ENCODE measurements at places on chromosomes 7 and 10.

DNA sequence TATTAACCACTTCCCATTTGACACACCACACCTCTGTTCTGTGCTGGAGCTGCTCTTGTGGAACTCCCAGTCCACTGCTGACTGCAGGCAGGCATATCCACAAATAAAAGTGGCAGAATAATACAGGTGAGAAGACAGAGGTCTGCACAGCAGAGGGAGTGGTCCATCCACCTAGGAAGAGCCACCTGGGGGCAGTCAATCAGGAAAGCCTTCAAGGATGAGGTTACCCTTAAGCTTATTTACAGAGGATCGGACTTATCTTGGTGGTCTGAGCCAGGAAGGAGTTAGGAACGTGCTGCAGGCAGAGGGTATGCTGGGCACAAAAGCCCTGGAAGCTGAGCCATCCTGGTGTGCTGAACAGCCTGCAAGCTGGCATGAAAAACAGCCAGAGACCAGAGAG lies 78.7 kb downstream of the FRMPD2 start:
- no peak for DNase-seq

- DNase-seq, result no peak
Measured at GRCh38 chr10:81943583-81943982, 68.6 kb downstream of the NRG3 start.

DNA sequence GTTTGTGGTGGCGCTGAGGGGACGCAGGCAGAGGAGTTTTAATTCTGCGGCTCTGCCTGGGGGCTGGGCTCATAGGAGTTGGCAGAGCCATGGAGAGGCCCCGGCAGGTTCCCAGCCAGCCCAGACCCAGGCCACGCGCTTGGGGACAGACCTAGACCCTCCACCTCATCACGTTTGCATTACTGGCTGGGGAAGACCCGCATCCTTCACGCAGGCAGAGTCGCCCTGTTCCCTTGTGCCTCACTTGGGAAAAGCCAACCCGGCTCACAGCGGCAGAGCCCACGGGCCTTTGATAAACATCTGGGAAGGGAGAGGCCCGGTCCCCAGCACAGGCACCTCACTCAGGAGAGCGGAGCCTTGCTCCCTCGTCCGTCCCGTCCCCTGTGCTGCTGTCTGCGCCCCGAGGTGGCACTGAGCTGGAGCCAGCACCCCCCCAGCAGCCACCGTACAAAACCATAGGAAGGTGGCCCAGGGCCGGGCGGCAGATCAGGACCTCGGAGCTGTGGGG lies 112.8 kb downstream of the CYTH3 start:
- no peak for DNase-seq

GRCh38 chr10:57849691-57850357 lies 417.9 kb downstream of the IPMK start:
- DNase-seq, result no peak

GRCh38 chr7:18401757-18402156 lies 93.8 kb upstream of the HDAC9 start:
- DNase-seq, result no peak

GRCh38 chr7:30465046-30465810 lies 13.4 kb downstream of the NOD1 start:
- DNase-seq, result no peak

DNA sequence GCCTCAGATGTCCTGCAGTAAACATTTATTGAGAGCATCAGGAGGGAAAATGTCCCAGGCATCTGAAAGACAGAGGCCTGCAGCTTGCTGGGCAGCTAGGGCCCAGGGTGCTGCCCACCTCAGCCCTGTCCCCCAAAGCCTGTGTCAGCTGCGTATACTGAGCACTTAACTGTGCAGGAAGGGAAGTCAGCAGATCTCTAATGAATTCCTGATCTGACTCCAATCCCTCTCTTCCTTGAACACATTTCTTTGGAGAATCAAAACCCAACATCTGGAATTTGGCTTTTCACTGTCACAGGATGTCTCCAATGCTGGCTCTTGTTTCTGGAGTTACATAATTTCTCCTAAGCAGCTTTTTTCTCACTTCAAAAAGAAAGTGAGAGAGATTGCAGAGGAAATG lies 364.7 kb upstream of the NFE2L3 start:
- DNase-seq, result no peak

GRCh38 chr7:92609921-92610518 lies 19.8 kb upstream of the FAM133B start:
- no peak for DNase-seq

- DNase-seq, result no peak
Measured at GRCh38 chr7:23350466-23350865, 51.3 kb downstream of the MALSU1 start.

DNA sequence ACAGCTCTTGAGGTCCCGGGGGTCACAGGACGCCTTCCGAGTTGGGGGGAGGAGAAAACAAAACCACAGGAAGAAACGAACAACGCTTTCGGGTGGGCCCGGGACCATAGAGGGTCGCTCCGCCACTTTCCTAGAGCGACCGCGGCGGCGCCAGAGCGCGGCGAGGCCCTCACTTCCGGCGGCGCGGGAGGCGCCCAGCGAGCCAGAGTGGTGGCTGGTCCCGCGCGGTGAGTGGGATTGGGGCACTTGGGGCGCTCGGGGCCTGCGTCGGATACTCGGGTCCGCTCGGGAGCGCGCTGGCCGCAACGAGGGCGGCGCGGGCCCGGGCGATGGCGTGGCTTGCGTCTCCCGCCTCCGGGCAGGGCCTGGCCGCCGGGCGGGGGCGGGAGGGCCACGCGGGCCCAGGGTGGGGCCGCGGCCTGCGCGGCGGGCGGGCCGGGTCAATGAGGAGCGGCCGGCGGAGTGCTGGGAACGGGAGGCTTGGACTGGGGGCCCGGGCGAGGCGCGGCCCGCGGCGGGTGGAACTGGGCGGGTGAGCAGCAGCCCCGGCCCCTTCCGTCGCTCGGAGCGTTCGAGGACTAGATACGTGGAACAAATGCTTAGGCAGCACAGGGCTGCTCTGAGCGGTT lies at the start of gene ZNF22:
ZNF22 (plus strand) TSS at position 172 of the 629 bp plus-strand sequence. CDS start 2,446 bp downstream, outside the sequence.
- peak; percentile 49 for DNase-seq

GRCh38 chr7:40162516-40162915 lies 27.7 kb downstream of the SUGCT start:
- no peak for DNase-seq

DNA sequence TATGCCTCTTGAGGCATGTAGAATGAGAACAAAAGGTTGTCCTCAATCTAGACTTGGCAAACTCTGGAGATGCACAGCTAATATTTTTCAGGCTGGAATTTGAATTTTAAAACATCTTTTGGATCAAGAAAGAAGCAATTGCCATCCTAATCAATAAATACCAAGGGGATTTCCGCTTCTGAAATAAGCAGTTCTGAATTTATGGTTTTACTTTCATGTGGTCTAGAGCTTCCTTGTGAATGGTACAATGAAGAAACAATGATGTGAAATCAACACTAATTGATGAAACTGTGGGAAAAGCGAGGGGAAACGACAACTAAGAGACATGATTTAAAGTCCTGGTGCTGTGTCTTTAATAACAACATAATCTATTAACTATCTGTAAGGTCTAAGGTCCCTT lies 1202.7 kb downstream of the SORCS3 start:
- no peak for DNase-seq

DNA sequence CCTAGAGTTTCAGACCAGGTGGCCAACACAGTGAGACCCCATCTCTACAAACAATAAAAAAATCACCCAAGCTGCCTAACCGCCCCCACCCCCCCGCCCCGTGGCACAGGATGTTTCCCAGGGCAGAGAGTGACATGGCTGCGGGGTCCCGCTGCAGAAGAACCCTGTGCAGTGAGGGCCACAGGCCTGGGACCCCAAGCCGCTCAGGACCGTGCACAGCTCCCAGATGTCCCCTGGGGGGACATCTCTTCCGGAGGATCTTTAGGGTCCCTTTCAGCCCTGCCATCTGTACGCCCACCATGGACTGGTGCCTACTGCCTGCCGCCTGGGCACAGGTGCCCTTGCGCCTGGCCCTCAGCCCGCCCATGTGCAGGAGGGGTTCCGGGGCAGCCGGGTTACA lies 373.6 kb downstream of the DNAJB6 start:
- no peak for DNase-seq

DNA sequence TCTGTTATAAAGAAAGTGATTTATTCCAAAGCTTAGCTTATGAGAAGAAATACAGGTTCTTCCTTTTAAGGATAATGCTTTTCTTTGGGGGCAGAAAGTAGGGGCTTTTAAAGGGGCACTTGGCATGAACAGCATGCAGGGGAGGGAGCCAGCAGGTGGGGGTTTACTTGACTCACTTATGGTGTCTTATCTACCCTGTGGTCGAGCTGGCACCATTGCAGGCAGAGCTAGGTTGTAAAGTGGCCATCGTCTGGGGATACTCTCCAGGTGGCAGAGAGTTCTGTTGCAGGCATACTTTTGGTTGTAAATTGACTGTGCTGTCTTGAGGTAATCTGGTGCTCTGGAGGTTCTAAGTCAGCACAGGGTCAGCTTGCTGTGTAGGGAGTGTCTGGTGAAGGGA lies 26.3 kb upstream of the IFRD1 start:
- DNase-seq, result no peak

- no peak for DNase-seq
Measured at GRCh38 chr7:99139036-99139435, 4.9 kb downstream of the SMURF1 start.

GRCh38 chr7:143494622-143495021 lies 16.9 kb downstream of the TAS2R41 start:
- DNase-seq, result no peak

GRCh38 chr10:120979435-120980278 lies 128.5 kb downstream of the WDR11 start:
- DNase-seq, result no peak

GRCh38 chr10:130923596-130923995 lies 387.9 kb downstream of the TCERG1L start:
- no peak for DNase-seq

GRCh38 chr10:42874713-42875387 lies 92.3 kb downstream of the BMS1 start:
- no peak for DNase-seq
